Peyer's patch (tissue), 4 donors: ENCODE measurements at places on chromosomes 2 and 18. TPM values are rescaled to one million over a fixed set of nuclear protein-coding genes. Genes with fewer than 3 reads are reported as not detected.

- H3K27me3 ChIP-seq = no peaks in the 10 kb centered on the region
- no peaks in the 10 kb centered on the region for H3K4me1 ChIP-seq
- no peak overlapping the region for H3K27ac ChIP-seq
Measured at GRCh38 chr2:20391951-20392699, 41.5 kb upstream of the PUM2 start.

The NCL gene
- 156 TPM for total RNA-seq

- no peaks in the 10 kb centered on the region for H3K36me3 ChIP-seq
- no peaks in the 10 kb centered on the region for H3K27me3 ChIP-seq
- no peaks in the 10 kb centered on the region for H3K4me1 ChIP-seq
- H3K27ac ChIP-seq = no peak overlapping the region
Measured at GRCh38 chr2:107932488-107932887, 53.8 kb upstream of the SLC5A7 start.

The MALL gene
- 40.4 TPM for total RNA-seq
